Colonic mucosa (tissue), 4 donors: ENCODE measurements at places on chromosomes 16 and 17.

GRCh38 chr17:40803617-40804082 is 3.9 kb upstream of the KRT28 start:
- peak; percentile 84 for DNase-seq

DNA sequence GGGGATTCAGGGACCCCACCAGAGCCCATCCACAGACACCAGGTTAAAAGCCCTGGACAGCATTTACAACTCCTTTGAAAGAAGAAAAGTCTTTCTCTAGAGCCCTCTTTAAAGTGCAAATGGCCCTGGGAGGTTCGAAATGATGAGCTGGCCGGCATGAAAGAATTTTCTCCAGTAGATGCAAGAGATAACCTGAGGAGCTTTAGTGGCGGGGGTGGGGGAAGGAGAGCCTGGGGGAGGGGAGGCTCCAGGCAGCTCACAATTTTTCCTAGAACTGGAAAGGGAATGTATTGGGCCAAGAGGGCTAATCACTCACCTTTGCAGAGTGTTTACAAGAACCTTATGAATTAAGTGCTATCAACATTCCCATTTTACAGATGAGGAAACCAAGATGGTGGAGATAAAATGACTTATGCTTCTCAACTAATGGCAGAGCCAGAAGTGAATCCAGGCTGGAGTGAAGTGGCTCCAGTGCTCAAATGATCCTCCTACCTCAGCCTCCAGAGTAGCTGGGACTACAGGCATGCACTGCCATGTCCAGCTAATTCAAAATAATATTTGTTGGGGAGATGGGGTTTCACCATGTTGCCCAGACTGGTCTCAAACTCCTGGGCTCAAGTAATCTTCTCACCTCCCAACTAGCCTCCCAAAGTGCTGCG is 4.2 kb upstream of the CDH1 start:
- no peak for DNase-seq

DNA sequence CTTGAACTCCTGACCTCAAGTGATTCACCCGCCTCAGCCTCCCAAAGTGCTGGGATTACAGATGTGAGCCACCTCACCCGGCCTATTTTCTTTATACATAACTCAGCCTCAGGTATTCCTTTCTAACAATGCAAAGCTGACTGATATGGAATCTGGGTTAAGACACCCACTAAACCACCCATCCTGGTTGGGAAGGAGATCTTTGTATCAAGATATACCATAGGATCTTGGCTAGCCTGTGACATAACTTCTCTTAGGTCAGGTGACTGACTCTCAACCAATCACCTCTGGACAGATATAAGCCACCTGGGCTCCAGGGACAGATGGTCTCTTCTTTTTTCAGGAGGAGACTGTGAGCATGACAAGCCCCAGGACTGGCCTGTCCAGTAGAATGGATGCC is 51.2 kb upstream of the NKD1 start:
- no peak for DNase-seq

GRCh38 chr17:70658317-70658716 is 489.0 kb downstream of the KCNJ2 start:
- no peak for DNase-seq

- DNase-seq: no peak
Measured at GRCh38 chr16:30764816-30765465, 2.8 kb downstream of the RNF40 start.

GRCh38 chr17:75970011-75970523 is 8.9 kb downstream of the ACOX1 start:
- no peak for DNase-seq

DNA sequence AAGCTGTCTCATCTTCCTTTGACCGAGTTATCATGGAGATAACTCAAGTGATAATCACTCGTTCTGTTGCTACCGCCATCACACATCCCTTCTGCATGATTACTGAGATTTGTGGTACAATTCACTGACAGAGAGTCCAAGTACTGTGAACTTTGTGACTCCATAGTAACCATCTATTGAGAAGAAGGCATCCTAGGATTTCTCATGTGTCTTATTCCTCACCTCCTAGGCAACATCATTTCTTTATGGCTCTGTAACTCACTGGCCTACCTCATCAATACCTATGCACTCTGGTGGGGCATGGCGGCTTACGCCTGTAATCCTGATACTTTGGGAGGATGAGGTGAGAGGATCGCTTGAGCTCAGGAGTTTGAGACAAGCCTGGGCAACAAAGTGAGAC is 19.4 kb downstream of the DRC7 start:
- DNase-seq: no peak

DNA sequence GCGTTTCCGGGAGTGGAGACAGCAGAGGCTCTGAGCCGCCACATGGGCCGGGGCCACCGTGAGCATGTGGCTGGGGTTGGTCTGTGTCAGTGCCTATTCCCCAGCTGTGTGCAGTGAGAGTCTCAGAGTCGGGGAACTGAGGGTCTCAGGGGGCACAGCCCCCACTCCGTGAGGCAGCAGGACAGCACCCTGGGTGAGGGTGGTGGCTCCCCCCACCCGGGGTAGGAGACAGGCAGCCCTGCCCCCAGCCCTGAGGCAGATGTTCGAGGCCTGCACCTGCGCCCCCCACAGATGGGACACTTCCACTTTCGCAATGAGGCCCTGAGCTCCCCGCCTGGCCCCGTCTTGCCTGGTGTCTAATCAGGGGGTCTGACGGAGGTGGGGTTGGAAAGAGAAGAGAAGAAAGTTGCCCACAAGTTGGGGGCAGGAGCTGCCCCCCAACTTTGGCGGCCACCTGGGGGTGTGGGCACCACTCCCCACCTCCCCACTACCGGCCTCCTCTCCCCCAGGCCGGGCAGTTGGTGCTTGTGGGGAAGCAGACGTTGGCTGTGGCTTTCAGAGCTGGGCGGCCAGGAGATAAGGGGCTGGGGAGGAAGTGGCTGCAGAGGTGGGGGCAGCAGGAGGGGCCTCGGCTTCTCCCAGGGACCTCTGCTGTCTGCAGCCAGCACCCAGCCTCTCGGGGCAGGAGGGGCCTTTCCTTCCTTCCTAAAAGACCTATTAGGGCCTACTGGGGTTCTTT is 1.8 kb upstream of the CBFA2T3 start:
- no peak for DNase-seq

DNA sequence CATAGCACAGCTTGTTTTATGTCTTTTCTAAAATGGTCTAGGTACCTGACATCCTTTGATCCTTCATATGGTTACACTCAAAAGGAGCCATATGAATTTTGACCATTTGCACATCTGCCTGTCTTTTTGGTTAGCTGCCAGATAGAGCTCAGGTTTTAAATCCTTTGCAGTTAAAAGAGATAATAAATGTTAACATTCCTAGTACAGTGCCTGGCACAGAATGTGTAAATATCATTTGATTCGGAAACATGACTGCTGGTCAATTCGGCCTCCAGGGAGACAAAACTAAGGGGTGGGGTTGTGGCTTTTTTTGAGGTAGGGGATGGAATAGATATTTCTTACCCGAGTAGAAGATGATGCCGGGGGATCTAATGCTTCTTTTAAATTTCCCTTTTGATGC is 64.2 kb downstream of the FTO start:
- no peak for DNase-seq

- DNase-seq: no peak
Measured at GRCh38 chr17:76869496-76870376, 1.5 kb downstream of the MGAT5B start.

GRCh38 chr16:84891149-84891795 is 71.5 kb downstream of the CRISPLD2 start:
- no peak for DNase-seq

- DNase-seq: no peak
Measured at GRCh38 chr17:43342589-43342890, 56.3 kb upstream of the ARL4D start.

GRCh38 chr17:57489321-57489720 is 233.0 kb downstream of the MSI2 start:
- no peak for DNase-seq

GRCh38 chr16:74691093-74691855 is 9.4 kb downstream of the MLKL start:
- DNase-seq: no peak

DNA sequence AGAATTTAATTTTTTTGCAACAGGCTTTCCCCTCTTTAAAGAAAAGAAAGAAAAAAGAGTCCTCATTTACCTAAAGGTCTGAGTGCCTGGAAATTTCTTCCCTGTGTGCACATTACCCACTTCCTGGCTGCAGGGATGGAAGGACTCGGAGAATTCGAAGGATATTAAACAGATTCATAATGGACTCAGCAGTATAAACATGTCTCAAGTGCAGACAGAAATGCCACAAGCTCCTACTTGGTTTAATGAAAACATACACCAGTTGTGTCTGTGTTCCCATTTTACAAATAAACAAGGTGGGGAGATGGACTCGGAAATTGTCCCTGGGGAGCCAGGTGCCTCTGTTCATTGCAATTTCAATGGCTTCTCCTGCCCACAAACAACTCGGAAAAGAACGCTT is 47.2 kb downstream of the MEOX1 start:
- DNase-seq: no peak

DNA sequence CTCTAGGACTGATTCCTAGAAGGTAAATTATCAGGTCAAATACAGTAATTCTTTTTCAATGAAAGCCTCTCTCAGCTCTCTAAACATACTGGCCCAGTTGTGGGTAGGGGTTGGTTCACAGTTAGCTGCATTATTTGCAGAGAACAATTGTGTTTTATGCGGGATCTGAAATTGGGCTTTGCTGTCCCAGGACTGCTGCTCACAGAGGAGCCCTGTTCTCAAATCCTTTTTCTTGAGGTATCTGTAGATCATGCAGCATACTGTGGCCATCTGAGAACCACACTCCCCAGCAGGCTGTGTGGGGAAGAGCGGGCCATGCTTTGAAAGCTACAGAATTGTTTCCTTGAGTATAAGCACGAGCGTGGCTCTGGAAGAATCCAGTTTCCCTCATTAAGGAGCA is 17.5 kb downstream of the MTHFSD start:
- DNase-seq: no peak

GRCh38 chr16:86100205-86101136 is 201.5 kb downstream of the IRF8 start:
- DNase-seq: no peak

- no peak for DNase-seq
Measured at GRCh38 chr16:86549893-86550190, 5.2 kb downstream of the MTHFSD start.

- DNase-seq: no peak
Measured at GRCh38 chr17:56481659-56482058, 111.8 kb upstream of the NOG start.

DNA sequence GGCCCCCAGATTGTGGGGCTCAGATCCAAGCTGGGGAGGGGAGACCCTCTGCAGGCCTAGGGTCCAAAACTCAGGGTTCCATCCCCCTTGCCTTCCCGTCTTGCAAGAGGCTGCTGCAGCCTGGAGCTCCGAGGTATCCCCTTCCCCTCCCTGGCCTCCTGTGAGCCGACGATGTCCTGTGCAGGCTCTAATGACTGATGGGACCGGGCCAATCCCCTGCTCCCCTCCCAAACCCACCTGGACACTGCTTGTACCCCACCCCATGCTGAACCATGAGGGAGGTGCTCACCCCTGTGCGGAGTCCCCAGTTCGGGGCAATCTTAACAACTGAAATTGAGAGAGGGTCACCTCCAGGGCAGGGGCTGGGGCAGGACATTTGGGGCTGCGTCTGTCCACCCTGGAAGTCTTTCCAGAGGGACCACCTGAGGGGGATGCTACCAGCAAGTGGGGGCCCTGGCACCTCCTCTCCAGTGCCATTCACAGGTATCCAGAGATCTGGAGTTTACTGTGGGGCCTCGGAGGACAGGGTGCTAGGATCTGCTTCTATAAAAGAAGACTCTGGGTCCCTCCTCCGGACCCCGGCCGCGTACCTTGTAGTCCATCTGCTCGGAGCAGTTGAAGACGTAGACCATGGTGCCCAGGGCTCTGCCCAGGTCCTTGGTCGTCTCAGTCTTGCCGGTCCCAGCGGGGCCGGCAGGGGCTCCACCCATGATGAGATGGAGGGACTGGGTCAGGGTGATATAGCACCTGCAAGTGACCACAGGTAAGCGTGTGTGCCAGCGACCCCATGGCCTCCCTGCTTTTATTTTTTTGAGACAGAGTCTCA is 77.3 kb downstream of the DNAH17 start:
- DNase-seq: no peak

DNA sequence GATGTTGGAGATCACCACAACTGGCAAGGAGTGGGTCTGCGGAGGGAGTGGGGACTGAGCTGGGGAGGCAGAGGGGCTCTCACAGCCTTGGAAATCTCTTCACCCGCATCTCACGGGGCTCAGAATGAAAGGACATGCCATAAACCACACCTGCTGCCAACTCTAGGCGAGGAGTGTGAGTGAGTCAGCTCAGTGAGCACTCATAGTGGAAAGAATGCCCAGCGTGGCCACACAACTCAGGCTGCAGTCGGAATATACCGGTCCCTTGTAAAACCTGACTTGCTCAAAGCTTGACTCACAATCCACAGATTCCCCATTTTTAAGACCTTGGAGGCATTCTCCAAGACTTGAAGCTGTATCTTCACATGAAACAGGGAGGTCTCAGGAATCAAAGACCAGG is 36.7 kb downstream of the STAT5A start:
- peak; percentile 36 for DNase-seq

DNA sequence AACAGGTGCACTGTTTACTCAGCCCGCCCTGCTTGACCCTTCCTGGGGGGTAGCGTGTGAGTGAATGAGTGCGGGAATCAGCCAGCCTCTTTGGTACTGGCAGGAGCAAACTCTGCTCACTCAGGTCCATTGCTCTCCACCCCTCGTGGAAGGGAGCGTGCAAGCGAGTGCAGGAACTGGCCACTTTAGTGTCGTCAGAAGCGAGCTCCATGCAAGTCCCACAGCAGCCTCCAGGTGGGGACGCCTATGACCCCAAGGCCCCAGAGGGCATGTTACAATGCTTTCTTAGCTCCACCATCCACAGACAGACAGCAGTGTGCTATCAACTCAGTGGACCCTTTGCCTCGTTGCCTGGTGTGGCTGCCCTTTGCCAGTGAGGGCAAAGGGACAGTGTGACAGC is 1025.1 kb upstream of the CDH8 start:
- DNase-seq: no peak

DNA sequence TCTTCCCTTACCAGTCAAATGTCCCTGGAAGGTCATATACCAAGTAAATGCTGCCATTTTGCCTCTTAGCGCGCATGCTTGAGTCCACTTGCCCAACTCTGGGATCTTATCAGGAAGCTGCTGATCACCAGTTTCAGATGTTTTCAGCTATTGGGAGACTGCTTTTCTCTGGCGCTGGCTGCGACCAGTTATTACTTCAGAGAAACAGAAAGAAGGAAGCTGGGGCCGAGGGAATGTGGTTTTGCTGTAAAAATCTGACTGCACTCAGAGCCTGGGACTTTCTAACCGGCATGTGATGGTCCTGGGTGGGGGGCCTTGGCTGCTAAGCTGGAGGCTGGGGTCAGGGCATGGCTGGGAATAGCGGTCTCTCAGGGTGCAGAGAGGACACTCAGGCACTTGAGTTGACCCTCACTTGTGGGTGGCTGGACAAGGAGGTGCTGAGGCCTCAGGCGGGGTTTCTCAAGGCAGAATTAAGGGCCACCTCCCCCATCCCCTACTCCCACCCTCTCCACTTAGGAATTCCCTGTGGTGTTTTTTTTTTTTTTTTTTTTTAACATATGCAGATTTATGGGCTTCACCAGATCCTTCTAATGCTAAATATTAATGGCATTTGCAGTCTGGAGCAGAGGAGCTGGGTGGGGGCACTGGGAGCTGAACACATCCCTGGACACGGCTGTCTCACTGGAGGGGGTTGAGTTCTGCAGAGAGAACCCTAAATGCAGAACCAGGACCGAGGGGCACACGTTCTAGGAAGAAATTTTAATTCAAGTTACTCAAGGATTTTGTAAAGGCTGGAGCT is 145.8 kb downstream of the CYLD start:
- DNase-seq: no peak

- no peak for DNase-seq
Measured at GRCh38 chr16:58510776-58511628, 4.3 kb upstream of the SETD6 start.
